CD4-positive, alpha-beta memory T cell (primary cell): ENCODE measurements at places on chromosomes 2 and 18. TPM values are rescaled to one million over a fixed set of nuclear protein-coding genes. Genes with fewer than 3 reads are reported as not detected.
A peak's percentile ranks its signal among the peaks of the same experiment; 100 is the strongest.

MC4R gene
- not detected for total RNA-seq

DYSF gene
- total RNA-seq: 0.28 TPM

ANKMY1 gene
- total RNA-seq: 71.4 TPM

RAB6D gene
- total RNA-seq: not detected

REG3A gene
- not detected for total RNA-seq

UGT1A9 gene
- not detected for total RNA-seq

KIF3C gene
- 4.1 TPM for total RNA-seq

- H3K36me3 ChIP-seq: no peaks in the 10 kb centered on the region
- no peak overlapping the region for H3K4me3 ChIP-seq
- peak; percentile 23 for DNase-seq
- H3K27me3 ChIP-seq: peaks cover 5% of the 10 kb centered on the region
Measured at GRCh38 chr2:237291138-237291792, 122.7 kb downstream of the COL6A3 start.

DNA sequence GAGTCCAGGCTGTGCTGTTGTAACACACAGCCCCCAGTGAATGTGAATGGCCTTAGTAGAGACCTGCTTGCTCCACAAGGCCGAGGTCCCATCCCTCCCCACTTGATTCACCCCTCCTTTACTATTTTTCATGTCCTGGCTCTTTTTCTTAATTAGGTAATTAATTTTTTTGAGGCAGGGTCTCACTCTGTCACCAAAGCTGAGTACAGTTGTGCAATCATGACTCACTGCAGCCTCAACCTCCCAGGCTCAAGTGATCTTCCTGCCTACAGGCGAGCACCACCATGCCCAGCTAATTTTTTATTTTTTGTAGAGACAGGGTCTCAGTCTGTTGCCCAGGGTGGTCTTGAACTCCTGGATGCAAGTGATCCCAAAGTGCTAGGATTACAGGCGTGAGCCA lies 19.3 kb downstream of the FBLN7 start:
- H3K36me3 ChIP-seq: no peaks in the 10 kb centered on the region
- H3K27me3 ChIP-seq: no peaks in the 10 kb centered on the region
- no peak overlapping the region for H3K4me3 ChIP-seq
- peaks cover 28% of the 10 kb centered on the region for H3K4me1 ChIP-seq
- DNase-seq: no peak

GRCh38 chr2:111100765-111101162 lies 19.9 kb upstream of the BCL2L11 start:
- H3K27ac ChIP-seq: no peak overlapping the region
- H3K4me3 ChIP-seq: no peak overlapping the region
- H3K4me1 ChIP-seq: no peaks in the 10 kb centered on the region
- H3K36me3 ChIP-seq: no peaks in the 10 kb centered on the region
- DNase-seq: no peak

DNA sequence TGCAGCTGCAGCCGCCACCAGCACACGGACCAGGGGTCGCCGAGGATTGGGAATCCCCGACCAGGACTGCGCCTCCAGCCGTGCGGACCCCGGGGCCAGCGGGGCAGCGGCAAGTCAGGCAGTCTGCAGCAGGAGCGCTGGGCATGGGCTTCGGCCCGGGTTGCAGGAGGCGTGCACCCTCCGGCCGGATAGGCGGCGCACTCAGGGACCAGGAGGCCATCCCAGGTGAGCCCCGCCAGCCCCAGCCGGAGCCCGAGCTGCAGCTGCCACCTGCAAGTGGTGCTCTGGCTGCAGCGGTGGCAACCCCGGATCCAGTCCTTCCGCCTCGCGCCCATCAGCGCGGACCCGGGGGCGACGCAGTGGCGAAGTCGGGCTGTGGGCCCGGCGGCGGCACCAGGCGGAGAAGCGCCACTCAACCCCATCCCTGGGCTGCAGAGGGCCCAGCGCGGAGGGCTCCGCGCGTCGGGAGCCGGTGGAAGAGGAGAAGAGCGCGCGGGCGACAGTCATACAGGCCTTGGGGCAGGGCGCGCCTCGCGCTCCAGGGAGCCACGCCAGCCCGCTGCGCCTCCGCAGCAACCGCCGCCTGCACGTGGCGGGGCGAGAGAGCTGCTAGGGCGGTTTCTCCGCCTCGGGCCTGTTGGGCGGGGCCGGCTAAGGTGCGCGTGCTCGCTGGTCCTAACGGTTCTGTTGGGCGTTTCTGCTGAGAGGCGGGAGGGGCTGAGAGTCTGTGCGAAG lies 73.8 kb downstream of the RPIA start:
- H3K4me1 ChIP-seq: no peaks in the 10 kb centered on the region
- H3K4me3 ChIP-seq: no peak overlapping the region
- DNase-seq: peak; percentile 14
- no peaks in the 10 kb centered on the region for H3K27me3 ChIP-seq
- no peak overlapping the region for H3K27ac ChIP-seq

- H3K4me3 ChIP-seq: no peak overlapping the region
- DNase-seq: no peak
- no peak overlapping the region for H3K27ac ChIP-seq
Measured at GRCh38 chr2:16396986-16397385, 268.6 kb downstream of the CYRIA start.

GRCh38 chr2:144096531-144096930 lies 423.4 kb downstream of the ZEB2 start:
- H3K4me3 ChIP-seq: no peak overlapping the region
- no peaks in the 10 kb centered on the region for H3K36me3 ChIP-seq
- no peaks in the 10 kb centered on the region for H3K27me3 ChIP-seq
- H3K4me1 ChIP-seq: no peaks in the 10 kb centered on the region
- no peak overlapping the region for H3K27ac ChIP-seq

- H3K36me3 ChIP-seq: no peaks in the 10 kb centered on the region
- no peak for DNase-seq
- H3K4me3 ChIP-seq: no peak overlapping the region
- no peak overlapping the region for H3K27ac ChIP-seq
- H3K4me1 ChIP-seq: peaks cover 9% of the 10 kb centered on the region
Measured at GRCh38 chr18:50312296-50313030, 25.0 kb upstream of the CXXC1 start.

DNA sequence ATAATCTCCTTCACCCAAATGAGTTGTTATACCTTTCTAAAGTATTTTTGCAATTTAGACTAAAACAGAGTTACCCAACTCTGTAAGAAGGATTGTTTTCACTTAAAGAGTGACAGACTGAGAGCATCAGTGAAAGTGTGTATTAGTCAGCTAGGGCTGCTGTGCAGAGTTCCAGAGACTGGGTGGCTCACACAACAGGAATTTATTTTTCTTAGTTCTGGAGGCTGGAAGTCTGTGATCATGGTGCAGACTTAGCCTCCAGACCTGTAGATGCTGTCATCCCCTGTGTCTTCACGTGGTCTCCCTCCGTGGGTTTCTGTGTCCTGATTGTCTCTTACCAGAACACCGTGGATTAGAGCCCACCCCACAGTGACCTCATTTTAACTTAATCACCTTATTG lies 40.0 kb downstream of the BCL2L11 start:
- H3K27ac ChIP-seq: no peak overlapping the region
- H3K4me3 ChIP-seq: no peak overlapping the region

- H3K27ac ChIP-seq: no peak overlapping the region
- H3K36me3 ChIP-seq: no peaks in the 10 kb centered on the region
- no peaks in the 10 kb centered on the region for H3K27me3 ChIP-seq
- H3K4me3 ChIP-seq: no peak overlapping the region
Measured at GRCh38 chr2:41160439-41160838, 708.5 kb upstream of the SLC8A1 start.

DNA sequence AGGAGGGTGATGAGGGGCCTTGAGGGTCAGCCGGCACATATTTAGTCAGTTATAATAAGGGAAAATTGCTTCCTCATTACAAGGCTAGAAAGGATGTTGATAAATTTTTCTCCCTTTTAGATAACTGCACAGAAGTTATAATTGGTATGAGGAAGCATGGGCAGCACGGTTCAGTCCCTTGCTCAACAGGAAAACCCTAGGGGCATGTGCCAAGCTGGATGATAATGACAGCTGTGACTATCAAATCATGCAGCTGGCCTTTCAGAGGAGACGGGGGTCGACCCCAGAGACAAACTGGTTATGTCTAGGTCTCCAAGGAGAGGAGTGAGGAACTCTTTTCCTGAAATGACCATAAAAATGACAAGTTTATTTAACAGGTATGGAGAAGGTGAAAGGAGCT lies 448.1 kb upstream of the VRK2 start:
- H3K4me1 ChIP-seq: no peaks in the 10 kb centered on the region
- DNase-seq: no peak
- H3K4me3 ChIP-seq: no peak overlapping the region
- H3K36me3 ChIP-seq: no peaks in the 10 kb centered on the region
- H3K27ac ChIP-seq: no peak overlapping the region

DNA sequence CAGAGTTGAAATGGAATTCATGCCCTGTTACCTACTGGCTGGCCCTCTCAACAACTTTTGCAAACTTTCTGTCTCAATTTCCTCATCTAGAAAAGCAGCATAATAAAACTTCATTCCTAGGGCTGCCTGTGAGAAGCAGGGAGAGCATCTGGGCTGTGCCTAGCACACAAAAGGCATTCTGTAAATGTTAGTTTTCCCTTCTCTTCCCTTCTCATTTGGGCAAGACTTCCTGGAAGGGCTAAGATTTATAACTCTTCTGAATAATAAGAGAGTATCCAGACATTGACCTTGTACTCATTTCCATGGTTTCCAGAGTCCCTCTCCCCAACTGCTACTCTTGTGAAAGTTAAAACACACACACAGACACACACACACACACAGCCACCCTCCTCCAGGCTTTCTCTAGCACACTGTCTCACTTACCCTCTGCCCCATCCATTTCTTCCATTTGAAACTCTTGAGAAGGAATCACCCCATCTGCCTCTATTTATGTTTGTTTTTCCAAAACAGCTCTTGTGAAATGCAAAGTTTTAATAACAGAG lies 302.1 kb downstream of the SMAD2 start:
- no peaks in the 10 kb centered on the region for H3K4me1 ChIP-seq
- H3K27ac ChIP-seq: no peak overlapping the region
- H3K36me3 ChIP-seq: no peaks in the 10 kb centered on the region
- H3K4me3 ChIP-seq: no peak overlapping the region
- DNase-seq: no peak
- H3K27me3 ChIP-seq: no peaks in the 10 kb centered on the region

DNA sequence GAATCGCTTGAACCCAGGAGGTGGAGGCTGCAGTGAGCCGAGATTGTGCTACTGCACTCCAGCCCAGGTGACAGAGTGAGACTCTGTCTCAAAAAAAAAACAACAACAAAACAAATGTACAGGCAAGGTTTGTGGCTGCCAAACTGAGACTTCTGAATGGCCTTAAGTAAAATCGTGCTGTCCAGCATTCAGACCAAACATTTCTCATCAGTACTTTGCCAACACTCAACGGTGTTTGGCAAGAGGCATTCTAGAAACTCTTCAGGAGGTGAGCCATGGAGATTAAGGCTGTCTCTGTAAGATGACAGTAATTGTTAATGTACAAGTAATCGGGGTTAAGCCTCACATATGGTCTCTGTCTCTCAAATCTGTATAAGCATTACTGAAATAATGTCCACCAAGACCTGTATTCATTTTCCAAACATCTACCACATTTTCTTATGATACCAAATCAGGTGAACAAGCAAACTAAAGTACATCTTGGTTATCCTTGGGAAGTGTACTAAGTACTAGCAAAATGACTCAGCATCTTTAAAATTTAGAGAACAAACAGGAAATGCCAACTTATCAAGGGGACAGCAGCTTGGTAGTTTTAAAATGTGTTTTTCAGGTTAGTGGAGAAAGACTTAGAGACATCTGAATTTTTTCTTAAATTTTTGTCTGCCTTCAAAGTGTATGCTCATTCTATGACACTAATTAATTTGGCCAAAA lies 29.3 kb downstream of the SERPINE2 start:
- no peaks in the 10 kb centered on the region for H3K4me1 ChIP-seq
- no peak overlapping the region for H3K27ac ChIP-seq
- no peaks in the 10 kb centered on the region for H3K27me3 ChIP-seq
- H3K4me3 ChIP-seq: no peak overlapping the region

GRCh38 chr2:41992671-41993434 lies 55.0 kb upstream of the PKDCC start:
- no peaks in the 10 kb centered on the region for H3K27me3 ChIP-seq
- no peaks in the 10 kb centered on the region for H3K4me1 ChIP-seq
- no peaks in the 10 kb centered on the region for H3K36me3 ChIP-seq
- no peak overlapping the region for H3K27ac ChIP-seq
- H3K4me3 ChIP-seq: no peak overlapping the region

DNA sequence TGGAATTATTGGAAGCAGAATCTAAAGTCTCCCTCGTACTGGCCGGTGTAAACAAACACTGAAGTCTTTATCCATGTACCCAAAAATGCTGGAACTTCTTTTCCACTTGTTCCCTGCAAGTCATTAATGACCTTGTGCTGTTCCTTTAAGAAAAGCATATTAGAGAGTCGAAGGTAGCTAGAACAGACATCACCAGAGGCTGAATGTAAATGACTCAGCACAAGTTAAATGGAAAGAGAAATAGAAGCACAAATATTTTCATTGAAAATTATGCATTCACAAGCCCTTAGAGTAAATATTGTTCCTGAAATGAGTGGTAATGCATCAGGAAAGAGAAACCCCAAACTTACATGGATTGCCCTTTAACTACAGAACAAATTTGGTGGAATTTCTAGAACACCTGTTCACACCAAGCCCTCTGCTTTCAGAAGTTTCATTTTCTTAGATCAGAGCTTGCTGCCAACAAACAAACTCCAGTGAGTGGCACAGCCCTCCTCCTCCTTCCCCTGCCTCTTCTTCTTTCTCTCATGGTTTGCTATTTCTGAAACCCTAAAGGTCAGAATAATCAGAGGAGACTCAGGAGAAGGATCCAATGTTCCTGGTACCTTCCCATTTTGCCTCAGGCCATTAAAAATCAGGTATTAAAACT lies 264.3 kb downstream of the TXNL1 start:
- no peak overlapping the region for H3K4me3 ChIP-seq
- DNase-seq: no peak
- H3K36me3 ChIP-seq: no peaks in the 10 kb centered on the region
- no peak overlapping the region for H3K27ac ChIP-seq
- no peaks in the 10 kb centered on the region for H3K27me3 ChIP-seq

GRCh38 chr2:41782306-41783158 lies 265.3 kb upstream of the PKDCC start:
- no peak overlapping the region for H3K4me3 ChIP-seq
- no peaks in the 10 kb centered on the region for H3K27me3 ChIP-seq
- H3K4me1 ChIP-seq: no peaks in the 10 kb centered on the region

DNA sequence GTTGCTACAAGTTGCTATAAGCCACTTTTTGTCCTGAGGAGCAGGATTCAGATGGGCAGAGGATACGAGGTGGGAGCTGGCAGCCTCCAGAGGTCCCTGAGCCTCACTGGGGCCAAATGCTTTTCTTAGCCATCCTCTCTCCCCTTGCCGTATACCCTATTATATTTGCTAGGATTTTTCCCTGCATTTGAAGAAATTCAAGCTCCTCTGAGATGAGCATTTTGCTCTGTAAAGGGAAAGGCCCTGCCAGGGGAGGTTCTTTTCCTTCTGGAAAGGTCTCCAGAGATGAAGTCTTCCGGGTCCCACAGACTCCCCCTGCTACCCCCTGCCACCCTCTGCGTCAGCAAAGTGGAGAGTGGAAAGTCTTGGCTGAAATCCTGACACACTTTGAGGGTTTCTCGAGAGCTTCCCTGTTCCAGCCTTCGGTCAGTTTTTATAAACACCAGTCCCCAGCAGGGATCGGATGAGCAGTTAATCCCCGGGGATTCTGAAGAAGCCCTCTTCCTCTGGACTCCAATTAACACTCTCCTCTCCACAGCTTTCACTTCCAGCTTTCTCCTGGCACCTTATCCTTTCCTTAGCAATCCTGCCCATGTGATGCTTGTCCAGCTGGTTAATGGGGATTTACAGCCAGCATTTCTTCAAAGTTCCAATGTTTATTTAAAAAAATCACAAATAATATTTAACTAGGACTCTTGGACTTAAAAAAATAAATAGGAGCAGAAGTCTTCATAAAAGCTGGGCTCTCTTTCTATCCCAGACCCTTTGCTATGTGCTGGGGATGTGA lies 13.1 kb downstream of the CYRIA start:
- no peak for DNase-seq
- no peaks in the 10 kb centered on the region for H3K4me1 ChIP-seq
- no peaks in the 10 kb centered on the region for H3K27me3 ChIP-seq
